Kidney capillary endothelial cell (primary cell): ENCODE measurements at places on chromosomes 16 and 17.

- no peak for DNase-seq
Observed at GRCh38 chr17:80949451-80950421, 41.9 kb upstream of the CHMP6 start.

DNA sequence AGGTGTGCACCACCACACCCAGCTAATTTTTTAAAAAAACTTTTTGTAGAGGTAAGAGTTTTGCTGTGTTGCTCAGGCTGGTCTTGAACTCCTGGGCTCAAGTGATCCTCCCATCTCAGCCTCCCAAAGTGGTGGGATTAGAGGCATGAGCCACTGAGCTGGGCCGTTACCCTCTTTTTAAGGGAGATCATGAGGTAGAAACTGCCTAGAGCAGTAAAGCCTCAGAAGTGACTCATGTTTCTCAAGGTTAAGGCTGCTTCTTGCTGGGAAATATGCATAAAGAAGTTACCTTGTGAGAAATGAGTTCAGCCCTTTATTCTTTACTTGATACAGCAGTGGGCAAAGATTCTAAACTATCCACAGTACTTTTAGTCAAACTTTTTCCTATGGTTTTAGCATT lies 38.2 kb downstream of the GRB2 start:
- DNase-seq: no peak

DNA sequence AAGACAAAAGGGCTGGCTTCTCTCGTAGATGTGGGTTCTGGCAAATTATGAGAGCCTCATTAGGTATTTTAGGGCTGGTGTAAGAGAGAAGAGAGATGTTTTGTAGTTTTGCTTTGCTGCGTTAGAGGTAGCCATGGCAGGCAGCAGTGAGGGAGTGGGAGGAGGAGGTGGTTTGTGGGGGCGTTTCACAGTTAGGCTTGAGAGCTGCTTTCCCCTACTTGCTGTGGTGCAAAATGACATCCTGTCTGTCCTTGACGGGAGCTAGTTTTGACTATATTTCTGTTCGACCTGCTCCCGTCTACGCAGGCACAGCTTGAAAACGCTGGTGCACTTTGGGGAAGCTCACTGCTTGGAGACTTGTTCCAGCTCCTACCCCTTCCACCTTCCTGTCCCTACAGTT lies 75.5 kb downstream of the SLC5A11 start:
- no peak for DNase-seq

GRCh38 chr17:35912942-35913341 lies 17.6 kb downstream of the RDM1 start:
- no peak for DNase-seq

DNA sequence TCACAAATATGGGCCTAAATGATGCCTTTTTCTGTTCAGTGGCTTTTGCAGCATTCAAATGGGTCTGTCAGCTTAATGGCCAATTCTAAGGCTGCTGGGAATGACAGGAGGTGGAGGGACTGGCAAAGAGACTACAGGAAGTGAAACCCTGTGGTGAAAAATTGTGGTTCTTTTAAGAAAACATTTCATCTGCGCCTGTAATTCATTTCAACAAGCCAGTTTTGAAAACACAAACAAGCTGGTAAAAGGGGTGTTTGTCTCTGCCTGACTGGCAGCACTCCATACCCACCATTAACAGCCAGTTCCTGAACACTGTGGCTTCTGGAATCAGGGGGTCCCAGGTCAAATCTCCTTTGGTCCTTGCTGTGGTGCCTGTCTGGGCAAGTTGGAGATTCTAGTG lies 3.6 kb upstream of the KDM8 start:
- DNase-seq: no peak

DNA sequence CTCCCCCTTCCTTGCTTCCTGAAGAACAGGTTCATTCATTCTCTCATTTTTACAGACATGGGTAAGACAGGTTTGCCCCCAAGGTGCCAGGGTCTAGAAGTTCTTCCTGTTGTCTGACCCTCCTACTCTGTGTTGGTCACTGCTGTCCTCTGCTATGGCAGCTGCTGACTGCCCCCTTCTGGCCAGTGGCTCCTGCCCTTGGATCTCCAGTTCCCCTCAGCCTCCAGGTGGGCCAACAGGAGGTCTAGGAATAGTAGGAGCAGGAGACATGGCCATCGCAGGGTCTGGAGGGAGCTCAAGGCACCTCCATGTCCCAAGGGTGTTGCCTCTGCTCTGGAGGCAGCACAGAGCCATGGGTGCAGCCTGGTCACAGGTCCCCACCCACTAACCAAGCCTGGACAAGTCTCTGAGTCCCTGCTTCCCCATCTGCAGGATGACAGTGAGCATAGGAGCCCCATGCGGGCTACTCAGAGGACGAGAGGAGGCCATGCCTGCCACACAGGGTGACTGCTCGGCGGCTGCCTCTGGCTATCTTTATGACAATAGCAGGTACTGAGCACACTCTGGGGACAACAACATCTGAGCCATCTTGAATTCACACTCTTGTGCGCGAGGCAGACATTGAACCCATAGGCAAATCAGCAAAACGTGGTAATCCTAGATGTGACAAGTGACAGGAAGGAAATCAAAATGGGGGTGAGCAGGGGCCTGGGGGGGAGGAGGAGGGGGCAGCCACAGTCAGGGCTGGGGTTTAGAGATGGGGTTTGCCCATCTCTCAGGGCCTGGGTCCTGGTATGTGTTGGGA lies 27.0 kb upstream of the NXPH3 start:
- DNase-seq: peak; percentile 24

- DNase-seq: peak; percentile 76
Observed at GRCh38 chr17:19346351-19347255, 15.9 kb downstream of the B9D1 start.

- no peak for DNase-seq
Observed at GRCh38 chr17:16437083-16437482, 21.7 kb downstream of the TRPV2 start.

GRCh38 chr16:49484451-49484849 lies 110.8 kb downstream of the C16orf78 start:
- DNase-seq: peak; percentile 33

- no peak for DNase-seq
Observed at GRCh38 chr16:80210787-80211186, 330.0 kb upstream of the DYNLRB2 start.

DNA sequence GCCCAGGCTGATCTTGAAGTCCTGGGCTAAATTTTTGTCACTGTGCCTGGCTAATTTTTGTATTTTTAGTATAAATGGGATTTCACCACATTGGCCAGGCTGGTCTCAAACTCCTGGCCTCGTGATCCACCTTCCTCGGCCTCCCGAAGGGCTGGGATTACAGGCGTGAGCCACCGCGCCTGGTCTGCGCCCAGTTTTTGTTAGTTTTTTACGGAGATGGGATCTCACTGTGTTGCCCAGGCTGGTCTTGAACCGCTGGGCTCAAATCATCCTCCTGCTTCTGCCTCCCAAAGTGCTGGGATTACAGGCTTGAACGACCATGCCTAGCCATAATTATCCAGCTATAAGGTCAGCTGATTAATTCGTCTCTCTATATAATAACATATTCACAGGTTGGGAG lies 2.7 kb upstream of the CEMP1 start:
- no peak for DNase-seq

DNA sequence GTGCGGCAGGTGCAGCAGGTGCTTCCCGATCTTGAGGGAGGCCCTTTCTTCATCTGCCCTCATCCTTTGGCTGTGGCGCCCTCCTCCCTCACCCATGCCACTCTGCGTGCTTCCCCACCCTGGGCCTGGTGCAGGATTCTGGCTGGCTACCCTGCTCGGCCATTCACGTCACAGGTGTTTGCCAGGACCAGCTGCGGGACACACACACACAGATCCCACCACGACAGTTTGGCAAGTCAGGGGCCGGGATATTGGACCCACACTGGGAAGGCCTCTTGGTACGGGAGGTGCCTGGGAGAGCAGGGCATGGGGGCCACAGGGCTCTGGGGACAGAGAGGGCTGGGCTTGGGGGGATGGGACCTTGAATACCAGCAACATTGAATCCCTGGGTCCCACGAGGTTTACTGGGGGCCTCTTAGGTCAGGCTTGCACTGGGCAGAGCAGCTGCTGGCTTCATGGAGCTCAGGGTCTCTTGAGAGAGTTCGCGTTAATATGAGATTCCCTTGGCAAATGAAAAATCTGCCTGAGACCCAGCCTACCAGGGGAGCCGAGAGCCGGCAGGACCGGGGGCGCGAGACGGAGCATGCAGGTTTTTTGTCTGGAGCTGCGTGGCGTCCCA lies 15.1 kb downstream of the ADCY7 start:
- DNase-seq: no peak

- DNase-seq: no peak
Observed at GRCh38 chr16:9593440-9593839, 502.0 kb downstream of the HAPSTR1 start.

GRCh38 chr16:89925596-89926079 lies 2.5 kb downstream of the TUBB3 start:
- DNase-seq: no peak

DNA sequence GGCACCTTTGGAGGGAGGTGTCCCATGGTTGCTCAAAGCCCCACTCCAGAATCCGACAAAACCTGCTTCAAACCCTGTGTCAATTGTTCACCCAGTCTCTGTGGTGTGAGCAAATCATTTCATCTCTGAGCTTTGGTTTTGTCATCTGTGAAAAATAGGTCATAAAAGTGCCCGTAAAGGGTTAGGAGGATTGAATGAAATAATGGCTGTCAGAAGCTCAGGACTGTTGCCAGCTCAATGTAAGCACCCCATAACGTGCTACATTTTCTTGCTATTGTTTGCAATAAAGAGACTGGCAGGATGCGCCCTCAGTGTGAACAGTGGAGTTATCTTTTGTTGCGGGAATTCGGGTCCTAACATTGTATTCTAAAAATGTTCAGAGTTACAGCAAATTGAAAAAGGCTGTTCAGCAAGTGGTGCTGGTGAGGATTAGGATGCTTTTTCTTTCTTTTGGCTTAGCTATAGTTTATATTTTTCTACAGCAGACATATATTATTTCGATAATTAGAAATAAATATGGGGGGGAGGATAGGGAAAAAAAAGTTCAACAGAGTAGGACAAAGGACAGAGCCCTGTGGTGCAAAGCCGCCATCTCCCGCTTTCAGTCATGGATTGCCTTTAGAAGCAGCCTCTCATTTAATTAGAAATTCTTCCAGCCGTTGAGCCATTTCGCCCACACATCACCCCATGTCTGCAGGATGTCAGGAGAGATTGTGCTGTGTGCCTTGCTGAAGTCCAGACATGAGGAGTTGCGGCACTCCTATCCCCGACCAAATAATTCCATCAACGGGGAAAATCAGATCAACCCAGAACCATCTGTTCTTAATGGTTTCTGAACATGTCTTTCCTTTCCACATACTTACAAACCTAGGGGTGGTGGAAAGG lies 20.9 kb upstream of the PYY start:
- DNase-seq: no peak

- no peak for DNase-seq
Observed at GRCh38 chr17:36913132-36913531, 24.1 kb upstream of the LHX1 start.

DNA sequence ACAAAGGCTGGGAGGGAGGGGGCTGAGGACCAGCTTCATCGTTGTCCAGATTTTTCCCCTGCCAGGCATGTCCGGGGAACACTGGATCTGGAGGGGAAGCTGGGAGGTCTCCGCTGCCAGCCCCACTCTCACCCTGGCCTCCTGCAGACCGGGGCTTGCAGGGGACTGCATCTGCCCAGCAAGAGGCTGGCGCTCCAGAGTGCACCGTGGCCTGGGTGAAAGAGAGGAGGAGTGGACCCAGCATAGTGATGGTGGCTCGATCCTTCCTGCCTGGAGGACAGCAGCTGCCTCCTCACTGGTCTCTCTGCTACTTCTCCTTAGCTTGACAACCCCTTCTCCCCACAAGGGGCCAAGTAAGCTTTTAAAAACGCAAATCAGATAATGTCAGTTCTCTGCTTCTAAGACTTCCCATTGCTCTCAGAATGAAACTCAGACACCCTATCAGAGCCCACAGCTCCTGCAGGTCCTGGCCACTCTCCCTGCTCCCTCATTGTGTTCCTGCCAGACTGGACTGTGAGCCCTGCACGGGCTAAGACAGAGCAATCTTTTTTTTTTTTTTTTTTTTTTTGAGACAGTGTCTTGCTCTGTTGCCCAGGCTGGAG lies 15.0 kb downstream of the CPNE2 start:
- no peak for DNase-seq

DNA sequence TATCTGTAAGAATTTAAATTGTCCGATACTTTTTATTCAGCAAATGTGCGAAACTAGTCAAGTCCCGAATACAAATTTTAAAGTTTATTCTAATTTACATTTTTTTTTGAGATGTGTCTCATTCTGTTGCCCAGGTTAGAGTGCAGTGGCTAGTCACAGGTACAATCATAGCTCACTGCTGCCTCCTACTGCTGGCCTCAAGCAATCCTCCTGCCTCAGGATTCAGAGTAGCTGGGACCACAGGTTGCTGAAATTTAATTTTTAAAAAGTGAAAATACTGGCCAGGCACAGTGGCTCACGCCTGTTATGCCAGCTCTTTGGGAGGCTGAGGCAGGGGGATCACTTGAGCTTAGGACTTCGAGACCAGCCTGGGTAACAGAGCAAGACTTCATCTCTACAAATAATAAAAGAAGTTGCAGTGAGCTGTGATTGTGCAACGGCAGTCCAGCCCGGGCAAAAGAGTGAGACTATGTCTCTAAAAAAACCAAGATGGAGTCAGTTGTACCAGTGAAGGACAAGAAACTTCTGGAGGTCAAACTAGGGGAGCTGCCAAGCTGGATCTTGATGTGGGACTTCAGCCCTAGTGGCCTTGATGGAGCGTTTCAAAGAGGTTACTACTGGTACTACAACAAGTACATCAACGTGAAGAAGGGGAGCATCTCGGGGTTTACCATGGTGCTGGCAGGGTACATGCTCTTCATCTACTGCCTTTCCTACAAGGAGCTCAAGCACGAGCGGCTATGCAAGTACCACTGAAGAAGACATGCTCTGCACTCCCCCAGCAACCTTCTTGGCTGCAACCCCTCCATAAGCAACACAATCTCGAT lies 5.6 kb downstream of the POLG2 start:
- peak; percentile 56 for DNase-seq

GRCh38 chr16:74721716-74722115 lies 21.1 kb upstream of the MLKL start:
- no peak for DNase-seq

- DNase-seq: no peak
Observed at GRCh38 chr17:22221344-22221743, 529.0 kb downstream of the KCNJ18 start.

GRCh38 chr17:67520916-67521774 lies 144.1 kb downstream of the PITPNC1 start:
- no peak for DNase-seq

GRCh38 chr17:58219789-58220183 lies 731 bp upstream of the MKS1 start:
- DNase-seq: no peak

GRCh38 chr16:68710211-68710610 lies 26.9 kb upstream of the CDH1 start:
- no peak for DNase-seq

GRCh38 chr16:11691771-11692170 lies 23.5 kb downstream of the SNN start:
- no peak for DNase-seq

GRCh38 chr16:48546774-48547173 lies 63.2 kb downstream of the N4BP1 start:
- no peak for DNase-seq

DNA sequence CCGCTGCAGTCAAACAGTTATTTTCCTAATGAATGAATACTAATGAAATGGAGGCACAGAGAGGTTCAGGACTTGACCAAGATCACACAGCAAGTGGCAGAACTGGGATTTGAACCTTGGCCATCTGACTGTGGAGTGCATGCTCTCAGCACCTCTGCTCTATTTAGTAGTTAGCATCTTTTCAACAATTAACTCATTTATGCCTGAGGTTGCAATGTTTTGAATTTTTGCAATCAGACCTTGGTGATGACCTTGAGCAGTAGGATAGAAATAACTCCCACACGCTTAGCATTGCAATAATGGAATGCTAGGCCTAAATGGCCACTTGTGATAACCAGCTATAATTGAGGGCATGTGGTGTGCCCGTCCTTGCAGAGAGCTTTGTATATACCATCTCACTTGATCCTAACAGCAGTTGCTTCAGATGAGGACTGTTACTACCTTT lies 31.0 kb downstream of the NAGPA start:
- no peak for DNase-seq
